ENCODE measurements at places on chromosomes 7 and 10.

- no peak for DNase-seq
Measured at GRCh38 chr7:142876991-142877910, 8.3 kb downstream of the TRPV6 start.

GRCh38 chr7:123918309-123918708, 6.7 kb upstream of the SPAM1 start:
- DNase-seq, result no peak

GRCh38 chr7:91082038-91082437, 182.2 kb upstream of the FZD1 start:
- no peak for DNase-seq

DNA sequence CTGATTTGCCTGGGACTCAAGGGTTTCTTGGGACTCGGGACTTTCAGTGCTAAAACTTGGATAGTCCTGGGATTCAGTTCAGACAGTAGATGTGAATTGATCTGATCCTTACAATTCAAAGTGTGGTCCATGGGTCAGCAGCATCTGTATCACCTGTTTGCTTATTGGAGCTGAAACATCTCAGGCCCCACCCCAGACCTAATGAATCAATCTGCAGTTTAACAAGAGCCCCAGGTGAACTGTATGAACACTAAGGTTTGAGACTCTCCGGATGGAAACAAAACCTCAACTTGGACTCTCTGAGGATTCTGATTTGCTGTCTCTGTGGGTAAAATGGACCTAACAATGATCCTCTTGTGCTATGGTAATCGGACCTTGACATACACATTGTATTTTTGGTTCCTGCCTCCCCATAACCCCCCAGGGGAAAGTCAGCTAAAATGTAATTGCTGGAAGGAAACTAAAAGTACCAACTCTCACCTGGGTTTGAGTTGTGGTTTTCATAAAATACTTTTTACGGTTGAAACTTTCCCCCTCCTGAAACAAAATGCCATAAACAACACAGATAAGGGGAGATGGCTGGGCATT, 11.7 kb downstream of the CYP26A1 start:
- no peak for DNase-seq

DNA sequence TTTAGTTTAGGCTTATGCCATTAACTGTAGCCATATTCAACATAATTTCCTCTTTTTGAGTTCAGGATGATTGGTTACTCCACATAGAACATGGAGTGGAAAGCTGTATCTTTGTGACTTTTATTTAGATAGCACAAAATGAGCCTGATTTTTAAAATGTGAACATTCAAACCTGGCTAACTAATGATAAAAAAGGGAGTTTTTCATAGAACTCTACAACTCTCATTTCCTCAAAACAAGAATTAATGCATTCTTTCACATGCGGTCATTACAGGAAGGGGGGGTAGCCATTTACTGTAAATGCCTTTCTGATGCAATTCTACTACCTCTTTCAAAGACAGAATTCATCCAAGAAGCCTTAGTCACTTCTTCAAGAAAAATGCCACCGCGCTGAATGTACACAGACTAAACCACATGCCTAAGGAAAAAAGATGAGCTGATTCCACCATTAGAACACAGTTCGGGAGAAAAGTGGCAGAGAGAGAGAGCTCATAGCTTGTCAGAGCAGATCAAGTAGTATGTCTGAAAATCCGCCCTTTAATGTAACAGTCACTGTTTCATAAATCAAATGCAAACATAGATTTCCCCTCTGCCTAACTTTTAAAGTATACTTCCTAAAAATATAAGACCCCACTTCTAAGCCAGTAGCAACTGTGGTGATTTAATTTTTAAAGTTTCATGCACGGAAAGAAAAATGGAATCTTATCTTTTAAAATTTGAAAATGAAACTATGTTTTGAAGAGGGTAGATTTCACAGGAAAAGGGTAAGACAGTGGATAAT, 226.4 kb upstream of the KLF14 start:
- no peak for DNase-seq

- no peak for DNase-seq
Measured at GRCh38 chr10:118505363-118505762, 90.1 kb downstream of the PRLHR start.

GRCh38 chr7:90488220-90488619, 18.8 kb downstream of the PTTG1IP2 start:
- no peak for DNase-seq

DNA sequence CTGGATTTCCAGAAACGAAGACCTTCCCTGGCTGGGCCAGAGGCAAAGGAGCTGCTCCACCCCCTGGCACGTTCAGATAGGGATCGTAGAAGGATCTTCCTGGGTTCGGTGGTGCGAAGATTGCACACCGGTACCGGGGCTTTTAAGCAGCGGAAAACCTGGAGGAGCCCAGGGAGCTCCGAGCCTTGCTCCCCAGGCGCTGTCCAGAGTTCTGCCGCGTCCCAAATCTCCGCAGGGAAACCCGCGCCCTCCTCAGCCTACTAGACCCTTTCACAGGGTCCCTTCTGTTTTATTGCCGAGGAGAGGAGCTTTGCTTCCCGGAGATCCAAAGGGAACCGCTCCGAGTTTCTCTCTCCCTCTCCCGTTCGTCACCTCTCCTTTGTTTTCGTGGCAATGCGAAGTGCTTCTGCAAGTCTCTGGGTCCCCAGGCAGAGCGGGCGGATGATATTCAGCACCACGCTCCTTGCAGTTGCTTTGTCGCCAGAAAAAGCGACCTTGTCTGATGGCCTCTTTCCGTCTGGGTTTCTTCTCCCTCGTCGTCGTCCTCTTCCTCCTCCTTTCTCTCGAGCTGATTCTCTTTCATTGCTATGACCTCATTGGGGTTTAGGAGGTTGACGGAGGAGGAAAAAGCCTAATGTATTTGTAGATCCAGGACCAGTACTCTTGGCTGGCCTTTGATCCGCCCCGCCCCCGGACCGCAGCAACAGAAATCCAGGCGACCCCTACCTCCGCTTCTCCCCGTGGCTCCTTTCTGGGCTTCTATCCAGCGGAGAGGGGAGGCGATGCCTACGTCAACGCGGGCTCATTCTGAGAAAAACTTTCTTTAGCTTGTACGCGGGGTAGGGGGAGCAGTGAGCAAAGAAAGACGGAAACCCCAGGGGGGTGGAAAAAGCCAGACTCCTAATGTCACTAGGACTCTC, at the start of gene TMEM196:
Gene TMEM196 (minus strand): TSS at position 777 of the 920 bp plus-strand sequence. CDS start 921 bp downstream, outside the sequence.
- DNase-seq, result no peak

DNA sequence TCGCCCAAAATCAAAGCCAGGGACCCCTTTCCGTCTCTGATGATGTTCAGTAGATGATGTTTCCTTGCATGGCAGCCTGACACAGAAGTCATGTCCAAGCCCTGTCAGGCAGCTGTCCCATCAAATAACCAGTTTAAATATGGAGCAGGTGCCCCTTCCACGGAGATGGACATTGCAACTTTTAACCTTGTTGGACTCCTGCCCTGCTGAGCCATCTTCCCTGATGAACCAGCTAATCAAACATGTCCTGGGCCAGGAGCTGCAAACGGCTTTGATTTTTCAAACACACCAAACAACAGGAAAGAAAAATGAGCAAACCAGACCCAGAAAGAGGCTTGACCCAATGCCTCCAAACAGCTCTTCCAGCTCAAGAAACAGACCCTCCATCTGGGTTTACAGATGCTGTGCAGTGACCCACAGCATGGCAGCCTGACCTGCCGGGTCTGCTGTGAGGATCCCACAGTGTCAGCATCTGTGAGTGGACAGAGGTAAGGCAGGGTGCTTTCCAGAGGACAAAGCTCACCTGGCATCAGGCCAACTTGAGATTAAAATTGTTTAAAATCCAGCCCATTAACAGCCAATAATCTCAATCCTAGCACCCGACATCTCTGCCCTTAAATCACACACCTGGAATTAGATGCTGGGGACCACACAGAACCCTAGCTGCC, 372.6 kb downstream of the GRID1 start:
- DNase-seq, result no peak

- no peak for DNase-seq
Measured at GRCh38 chr7:39341083-39341482, 225.1 kb upstream of the YAE1 start.

- DNase-seq, result no peak
Measured at GRCh38 chr7:23523486-23524075, 8.2 kb downstream of the TRA2A start.

DNA sequence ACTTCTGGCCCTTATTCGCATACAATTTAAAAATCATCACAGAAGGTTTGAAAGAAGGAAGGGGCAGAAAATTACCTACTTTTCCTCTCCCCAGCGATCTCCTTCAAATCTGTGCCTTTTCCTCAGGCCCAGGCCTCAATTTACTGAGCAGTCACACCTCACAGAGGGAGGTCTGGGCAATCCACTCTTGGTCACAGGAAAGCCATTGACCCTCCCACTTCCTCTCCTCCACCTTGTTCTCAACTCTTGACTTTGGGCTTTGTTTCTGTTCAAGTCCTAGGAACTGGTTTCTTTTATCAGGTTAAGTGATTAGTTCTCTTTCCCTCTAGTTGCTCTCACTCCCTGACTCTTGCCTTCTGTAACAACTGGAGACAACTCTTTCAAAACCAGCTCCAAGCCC, 37.0 kb upstream of the ATRNL1 start:
- no peak for DNase-seq

- no peak for DNase-seq
Measured at GRCh38 chr7:50207686-50208255, 96.7 kb upstream of the IKZF1 start.

- no peak for DNase-seq
Measured at GRCh38 chr10:96834120-96834519, 2.0 kb downstream of the LCOR start.

All from NCI-H1930 (cell line).